ENCODE measurements at places on chromosomes 5 and 9.

DNA sequence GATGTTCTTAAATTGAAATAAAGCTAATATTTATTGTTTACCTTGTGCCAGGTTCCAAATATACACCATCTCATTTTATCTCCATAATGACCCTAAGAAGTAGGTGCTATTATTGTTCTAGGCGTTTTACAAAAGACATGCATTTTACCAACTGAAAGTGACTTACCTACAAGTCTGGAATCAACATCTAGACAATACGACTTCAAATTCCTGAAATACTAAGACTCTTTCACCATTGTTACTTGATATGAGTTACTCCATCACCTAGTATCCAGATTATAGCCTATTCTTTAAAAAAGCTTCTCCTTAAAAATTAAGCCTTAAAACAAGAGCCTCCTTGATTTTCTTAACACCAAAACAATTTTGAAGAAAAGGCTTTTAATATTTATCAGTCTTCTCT, 13.3 kb downstream of the HACD4 start:
- no peak for DNase-seq

GRCh38 chr9:16410601-16411280, 459.7 kb downstream of the BNC2 start:
- DNase-seq: no peak

DNA sequence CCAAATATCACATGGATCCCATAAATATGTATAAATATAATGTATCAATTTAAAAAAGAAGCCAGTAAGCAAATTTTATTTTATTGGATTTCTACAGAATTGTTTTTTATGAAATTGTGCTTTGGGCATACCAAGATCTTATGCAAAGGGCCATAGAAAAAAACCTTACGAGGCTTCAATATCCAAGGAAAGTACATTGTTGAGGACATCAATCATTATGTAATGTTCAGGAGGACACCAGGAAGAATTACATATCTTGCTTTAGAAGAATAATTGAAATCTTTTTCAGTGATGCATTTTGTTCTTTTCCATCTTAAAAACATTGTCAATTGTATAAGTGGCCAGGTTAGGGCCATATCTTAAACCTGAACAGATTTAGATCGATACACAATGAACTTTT, 187.8 kb upstream of the GAS1 start:
- DNase-seq: no peak

DNA sequence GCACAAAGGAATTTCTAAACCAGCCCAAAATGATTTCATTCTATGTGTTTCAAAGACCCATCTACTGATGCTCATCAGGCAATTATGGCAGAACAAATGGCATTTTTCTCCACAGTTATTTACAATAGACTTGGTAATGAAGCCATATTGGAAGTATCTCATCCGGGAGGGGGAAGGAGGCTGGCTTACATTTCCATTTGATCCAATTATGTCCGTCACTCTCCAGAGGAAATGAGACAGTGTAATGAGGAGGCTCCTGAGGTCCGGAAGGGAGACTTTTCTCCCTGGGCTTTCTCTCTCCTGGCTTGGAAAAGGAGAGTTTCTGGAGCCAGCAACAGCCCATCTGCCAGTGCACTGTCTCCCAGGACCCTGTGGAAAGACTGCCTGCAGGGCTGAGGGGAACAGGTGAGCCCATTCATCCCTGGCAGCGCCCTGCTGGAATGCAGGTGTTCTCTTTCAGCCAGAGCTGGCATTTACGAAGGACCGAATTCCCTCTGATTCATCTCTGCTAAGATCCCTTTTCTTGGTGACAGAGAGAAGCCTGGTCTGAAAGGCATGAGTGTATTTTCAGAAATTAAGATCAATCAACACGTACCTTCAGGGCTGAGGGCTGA, 54.9 kb upstream of the SAP30L start:
- DNase-seq: no peak

DNA sequence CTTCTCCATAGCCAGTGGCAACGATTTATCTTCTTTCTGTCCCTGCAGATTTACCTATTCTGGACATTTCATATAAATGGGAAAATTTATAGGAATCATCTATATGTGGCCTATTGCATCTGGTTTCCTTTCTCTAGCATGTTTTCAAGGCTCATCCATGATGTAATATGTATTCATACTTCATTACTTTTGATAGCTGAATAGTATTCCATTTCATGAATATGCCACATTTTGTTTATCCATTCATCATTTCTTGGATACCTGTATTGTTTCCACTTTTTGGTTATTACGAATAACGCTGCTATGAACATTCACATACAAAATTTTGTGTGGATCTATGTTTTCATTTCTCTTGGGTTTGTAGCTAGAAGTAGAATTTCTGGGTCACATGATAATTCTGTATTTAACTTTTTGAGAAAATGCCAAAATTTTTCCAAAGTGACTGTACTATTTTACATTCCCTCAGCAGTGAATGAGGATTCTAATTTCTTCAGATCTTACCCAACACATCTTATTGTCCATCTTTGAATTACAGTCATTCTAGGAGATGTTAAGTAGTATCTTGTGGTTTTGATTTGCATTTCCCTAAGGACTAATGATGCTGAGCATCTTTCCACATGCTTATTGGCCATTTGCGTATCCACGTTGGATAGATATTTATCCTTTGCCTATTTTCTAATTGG, 3.6 kb downstream of the IARS1 start:
- no peak for DNase-seq

- no peak for DNase-seq
Observed at GRCh38 chr5:143680672-143681259, 131.2 kb upstream of the HMHB1 start.

DNA sequence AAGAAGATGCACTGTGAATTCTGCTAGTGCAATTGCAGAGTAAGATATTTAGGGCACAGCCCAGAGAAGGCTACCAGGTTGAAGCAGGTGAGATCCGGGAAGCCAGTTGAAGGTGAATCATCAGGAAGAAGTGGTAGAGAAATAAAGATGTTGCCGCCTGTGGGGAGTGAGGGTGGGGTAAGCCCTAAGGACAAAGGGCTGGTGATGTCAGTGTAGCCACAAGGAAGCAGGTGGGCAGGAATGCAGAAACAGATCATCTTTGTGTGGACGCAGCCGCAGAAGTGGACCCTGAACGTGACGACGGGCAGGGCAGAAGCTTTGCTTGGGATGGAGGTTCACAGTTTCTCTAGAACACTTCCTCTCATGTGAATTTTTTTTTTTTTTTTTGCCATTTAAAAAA, 164.2 kb downstream of the ACTL7B start:
- DNase-seq: no peak

Data from adrenal gland (tissue), 19 donors.